ENCODE measurements at places on chromosomes 2 and 18. TPM values are rescaled to one million over a fixed set of nuclear protein-coding genes. Genes with fewer than 3 reads are reported as not detected.

GRCh38 chr2:69914950-69915945 lies at the start of gene MXD1:
Gene MXD1 (plus strand): TSS chr2:69915109. CDS start chr2:69915331, 222 bp downstream.
- no peak for DNase-seq

DNA sequence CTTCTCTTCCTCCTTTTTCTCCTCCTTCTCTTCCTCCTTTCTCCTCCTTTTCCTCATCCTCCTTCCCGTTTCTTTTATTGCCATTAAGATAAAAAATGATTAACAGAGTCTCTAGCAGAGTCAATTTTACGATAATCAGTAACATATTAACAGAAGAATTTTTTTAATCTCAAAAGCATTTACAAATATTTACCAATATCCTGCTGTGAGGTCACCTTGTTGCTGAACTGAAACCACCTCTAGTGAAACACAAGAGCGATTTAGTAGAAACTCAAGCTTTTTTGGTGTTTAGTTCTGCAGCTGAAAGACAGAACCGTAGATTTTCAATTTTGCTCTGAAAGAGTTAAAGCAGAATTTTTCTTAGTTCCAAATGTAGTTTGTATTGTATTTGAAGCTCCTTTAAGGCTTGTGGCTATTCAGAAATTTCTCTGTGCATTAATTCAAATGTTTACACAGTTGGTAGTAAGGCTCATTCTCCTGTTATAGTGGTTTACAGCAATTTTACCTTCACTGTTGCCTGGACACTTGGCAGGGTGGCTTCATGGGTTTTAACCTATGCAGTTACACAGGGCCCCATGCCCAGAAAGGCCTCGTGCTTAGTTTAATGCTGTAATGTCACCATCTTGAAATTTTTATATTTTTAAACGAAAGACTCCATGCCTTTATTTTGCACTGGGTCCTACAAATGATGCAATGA lies 1106.6 kb upstream of the FAM98A start:
- no peak for DNase-seq

- no peak for DNase-seq
Observed at GRCh38 chr2:119177838-119178190, 19.3 kb upstream of the C1QL2 start.

GRCh38 chr2:60595953-60596352 lies 42.5 kb upstream of the BCL11A start:
- no peak for DNase-seq

DNA sequence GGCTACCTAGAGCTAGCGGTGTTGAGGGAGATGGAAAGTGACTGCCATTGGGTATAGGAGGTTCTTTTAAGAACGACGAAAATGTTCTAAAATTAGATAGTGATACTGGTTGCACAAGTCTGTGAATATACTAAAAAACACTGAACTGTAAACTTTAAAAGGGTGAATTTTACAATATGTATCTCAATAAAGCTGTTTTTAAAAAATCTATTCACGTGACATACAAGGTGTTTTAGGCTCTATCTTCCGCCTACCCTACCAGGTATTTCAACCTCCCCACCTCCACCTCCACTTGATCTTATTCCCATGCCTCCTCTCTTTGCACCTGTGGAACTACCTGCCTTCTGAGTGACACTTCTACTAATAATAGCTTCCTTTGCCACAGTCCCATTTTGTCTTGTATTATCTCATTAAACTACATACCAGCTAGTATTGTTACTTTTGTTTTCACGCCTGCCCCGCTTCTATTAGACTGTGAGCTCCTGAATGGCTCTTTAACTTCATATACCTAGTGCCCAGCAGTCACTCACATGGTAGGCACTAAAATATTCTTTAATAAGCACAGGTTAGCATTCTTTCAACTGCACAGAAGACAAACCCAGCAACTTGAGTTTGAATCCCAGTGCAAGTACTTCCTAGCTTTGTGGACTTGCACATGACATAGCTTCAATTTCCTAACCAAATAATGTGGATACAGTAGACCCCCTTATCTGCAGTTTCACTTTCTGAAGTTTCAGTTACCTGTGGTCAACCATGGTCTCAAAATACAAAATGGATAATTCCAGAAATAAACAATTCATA lies 9.3 kb downstream of the ITSN2 start:
- no peak for DNase-seq

GRCh38 chr18:77099485-77100370 lies 32.9 kb downstream of the MBP start:
- DNase-seq: no peak

DNA sequence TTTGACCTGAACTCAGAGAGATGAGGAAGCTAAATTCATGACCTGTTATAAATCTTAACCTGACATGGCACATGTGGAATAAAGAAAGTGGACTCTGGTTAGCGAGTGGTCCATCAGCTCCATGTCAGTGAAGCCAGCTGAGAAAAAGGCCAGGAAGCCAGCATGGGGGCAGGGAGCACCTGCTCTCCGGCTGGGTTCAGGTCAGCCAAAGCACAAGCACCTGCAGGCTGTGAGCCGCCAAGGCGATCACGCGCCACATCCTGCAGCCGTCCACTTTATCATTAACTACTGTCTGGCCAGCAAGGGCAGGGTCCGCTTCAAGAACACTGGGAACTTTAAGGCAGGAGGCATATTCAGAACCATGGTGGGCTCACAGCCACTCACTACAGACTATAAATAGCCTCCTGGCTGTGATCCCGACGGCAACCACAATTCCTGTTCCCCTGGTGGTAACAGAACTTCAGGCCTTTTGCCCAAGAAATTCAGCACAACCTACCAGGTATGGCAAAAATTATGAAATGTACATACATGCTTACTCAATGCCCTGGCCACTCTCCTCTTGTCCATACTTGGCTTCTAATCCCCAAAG lies 35.5 kb downstream of the ACVR1 start:
- no peak for DNase-seq

DNA sequence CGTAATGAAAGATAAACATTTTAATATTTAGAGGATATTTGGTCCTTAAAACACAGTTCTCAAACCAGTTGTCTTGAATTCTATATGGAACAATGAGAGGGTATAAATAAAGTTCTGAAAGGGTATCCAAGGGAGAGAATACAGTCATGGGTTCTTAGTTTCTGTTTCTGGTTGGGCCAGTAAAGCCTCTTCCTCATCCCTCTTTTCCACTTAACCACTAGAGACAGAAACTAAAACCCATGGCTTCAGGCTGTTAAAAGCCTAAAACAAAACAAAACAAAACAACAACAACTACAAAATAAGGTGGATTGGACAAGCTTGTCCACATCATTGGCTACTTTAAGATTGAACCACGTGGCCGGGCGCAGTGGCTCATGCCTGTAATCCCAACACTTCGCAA lies 18.8 kb downstream of the COQ10B start:
- no peak for DNase-seq

LHCGR gene
- not detected for total RNA-seq

DNA sequence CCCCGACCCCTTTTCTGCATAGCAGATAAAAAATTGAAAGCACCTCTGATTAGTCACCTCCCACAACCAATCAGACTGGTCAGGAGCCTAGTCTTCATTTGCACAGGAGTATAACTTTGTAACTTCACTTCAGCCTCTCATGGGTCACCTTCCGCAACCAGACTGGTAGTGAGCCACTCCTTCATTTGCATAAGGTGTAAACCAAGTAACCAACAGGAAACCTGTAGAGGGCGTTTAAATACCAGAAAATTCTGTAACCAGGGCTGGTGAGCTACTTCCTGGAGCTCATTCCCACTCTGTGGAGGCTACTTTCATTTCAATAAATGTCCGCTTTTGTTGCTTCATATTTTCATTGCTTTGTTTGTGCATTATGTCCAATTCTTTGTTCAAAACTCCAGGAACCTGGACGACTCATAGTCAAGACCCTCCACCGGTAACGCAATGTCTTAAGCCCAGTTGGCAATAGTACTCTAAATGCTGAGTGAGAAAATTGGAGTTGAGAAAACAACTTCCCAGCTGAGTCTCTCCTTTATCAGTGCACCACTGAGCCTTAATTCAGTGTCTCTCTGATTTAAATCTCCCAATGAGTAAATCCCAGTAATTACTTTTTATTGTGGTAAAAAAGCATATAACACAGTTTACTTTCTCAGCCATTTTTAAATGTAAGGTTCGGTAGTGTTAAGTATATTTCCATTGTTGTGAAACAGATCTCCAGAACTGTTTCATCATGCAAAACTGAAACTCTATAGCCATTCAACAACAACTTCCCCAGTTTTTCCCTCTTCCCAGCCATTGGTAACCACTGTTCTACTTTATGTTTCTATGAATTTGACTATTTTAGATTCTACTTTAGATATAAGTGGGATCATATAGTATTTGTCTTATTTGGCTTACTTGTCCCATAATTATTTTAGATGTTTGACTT lies 392.7 kb upstream of the SLC8A1 start:
- DNase-seq: no peak

NLRC4 gene
- total RNA-seq: not detected

GRCh38 chr2:53945538-53945937 lies 25.3 kb downstream of the PSME4 start:
- DNase-seq: no peak

CRIM1 gene
- total RNA-seq: 102 TPM

DNA sequence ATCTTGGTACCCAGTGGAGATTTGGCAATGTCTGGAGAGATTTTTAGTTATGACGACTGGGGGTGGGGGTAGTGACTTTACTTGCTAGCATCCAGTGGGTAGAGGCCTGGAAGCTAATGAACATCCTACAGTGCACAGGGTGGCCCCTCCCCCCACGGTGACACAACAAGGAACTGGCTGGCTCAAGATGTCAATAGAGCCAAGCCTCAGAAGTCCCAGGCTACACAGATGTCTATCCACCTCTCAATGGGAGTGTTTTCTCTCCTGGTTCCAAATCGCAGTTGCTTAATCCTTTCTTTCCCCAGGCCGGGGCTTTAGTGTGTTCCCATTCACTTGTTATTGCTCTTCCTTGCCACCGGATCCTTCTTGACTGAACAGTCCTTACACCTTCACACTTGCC lies 9.3 kb upstream of the CCBE1 start:
- no peak for DNase-seq

- DNase-seq: no peak
Observed at GRCh38 chr2:951224-952006, 766 bp downstream of the SNTG2 start.

DNA sequence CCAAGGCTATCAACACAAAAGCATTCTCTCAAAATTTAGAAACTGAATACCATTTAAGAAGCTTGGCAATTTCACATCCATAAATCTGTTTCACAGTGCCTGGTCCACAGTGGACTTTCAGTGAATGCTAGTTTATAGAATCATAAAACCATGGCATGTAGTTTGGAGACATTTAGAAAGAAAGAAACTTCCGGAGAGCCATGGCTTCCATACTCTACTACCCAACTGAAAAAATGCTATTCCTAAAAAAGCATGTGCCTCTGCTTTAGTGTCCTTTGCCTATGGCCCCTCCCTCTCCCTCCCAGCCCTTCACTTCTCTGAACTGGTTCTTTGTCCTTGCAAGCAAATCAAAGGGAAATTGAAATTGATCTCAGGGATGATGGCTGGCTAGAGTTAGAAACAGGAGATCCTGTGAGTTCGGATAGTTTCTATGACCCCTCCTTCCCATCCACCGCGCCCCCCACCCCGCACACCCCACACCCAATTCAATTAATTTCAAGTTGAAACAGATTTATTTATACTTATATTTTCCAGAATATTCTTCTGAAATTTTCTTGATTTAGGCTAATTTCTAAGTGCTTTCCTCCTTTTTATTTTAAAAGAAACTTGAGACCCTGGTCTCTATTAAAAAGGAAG lies 248.3 kb downstream of the TRIB2 start:
- no peak for DNase-seq

- DNase-seq: no peak
Observed at GRCh38 chr18:22765896-22766295, 167.2 kb upstream of the RBBP8 start.

SULT1C2 gene
- total RNA-seq: not detected

GRCh38 chr2:134357814-134358213 lies 103.9 kb downstream of the MGAT5 start:
- no peak for DNase-seq

FTCDNL1 gene
- total RNA-seq: 1.8 TPM

ST8SIA5 gene
- not detected for total RNA-seq

SCYGR4 gene
- not detected for total RNA-seq

UGT1A8 gene
- 2.2 TPM for total RNA-seq

BCL2 gene
- 5.4 TPM for total RNA-seq

SERPINB3 gene
- total RNA-seq: not detected

DNA sequence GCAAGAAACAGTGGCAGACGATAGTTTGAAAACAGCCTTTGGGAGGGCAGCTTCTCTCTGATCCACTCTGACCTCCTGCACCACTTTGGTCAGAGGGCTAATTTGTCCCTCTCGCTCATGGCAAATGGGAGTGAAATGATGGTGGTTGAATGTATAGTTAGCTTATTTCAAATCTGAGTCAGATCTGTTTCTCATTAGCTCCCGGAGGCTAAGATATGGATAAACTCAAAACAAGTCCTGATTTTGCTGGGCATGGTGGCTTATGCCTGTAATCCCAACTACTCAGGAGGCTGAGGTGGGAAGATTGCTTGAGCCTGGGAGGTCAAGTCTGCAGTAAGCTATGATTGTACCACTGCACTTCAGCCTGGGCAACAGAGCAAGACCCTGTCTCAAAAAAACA lies 145.0 kb downstream of the ALK start:
- DNase-seq: no peak

DNA sequence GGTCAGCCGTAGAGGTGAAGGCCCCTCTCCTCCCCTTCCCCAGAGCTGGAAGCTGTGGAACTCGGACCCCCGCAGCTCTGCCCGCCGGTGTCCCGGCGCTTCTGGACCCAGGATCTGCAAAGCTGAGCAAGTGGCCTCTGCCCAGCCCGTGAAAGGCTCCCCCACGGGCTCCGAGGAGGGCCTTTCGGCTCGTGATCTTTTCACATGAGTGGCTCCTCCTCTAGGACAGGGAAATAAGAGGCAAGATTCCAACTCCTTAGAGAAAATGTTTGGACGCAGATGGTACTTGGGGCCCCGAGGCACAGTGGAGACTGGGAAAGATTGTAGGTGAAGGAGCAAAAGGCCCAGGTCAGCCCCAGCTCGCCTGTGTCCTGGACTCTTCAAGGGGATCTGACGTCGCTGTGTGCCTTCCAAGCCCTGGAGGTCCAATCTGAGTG lies 48.2 kb upstream of the SP3 start:
- DNase-seq: no peak

Measured in MG63 (cell line).